GM23338 (cell line): ENCODE measurements at places on chromosomes 1 and 21. TPM values are rescaled to one million over a fixed set of nuclear protein-coding genes. Genes with fewer than 3 reads are reported as not detected.

GRCh38 chr1:42958488-42959319 is at the start of gene SLC2A1:
Gene SLC2A1 (minus strand): TSS chr1:42958868. CDS start chr1:42958651, 217 bp downstream.
- peak; percentile 96 for DNase-seq

DNA sequence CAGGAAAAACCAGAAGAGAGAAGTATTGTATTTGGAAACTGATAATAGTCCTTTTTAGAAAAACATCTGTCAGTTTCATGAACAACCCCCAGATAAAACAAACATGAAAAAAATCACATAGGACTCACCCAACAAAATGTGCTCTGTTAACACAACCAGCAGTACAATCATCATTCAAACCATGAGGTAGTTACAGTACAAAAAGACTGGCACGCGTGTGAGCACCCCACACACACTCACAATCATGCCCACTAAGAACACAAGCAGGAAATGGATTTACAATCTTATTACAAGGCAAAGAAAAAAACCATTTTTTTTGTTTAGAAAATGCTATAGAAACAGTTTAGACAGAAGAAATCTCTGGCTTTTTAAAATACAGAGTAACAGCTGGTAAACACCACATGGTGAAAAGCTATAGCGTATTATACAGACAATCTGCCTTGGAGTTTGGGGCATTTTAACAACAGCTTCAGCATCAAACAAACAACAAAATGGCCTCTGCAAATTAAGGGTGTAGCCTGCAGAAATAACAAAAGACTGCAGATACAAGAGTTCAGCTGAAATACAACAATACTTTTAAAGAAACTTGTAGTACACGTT is 180.0 kb downstream of the CDC7 start:
- DNase-seq: no peak

- DNase-seq: peak; percentile 91
Measured at GRCh38 chr1:230753586-230754251, 6.5 kb downstream of the CAPN9 start.

DNA sequence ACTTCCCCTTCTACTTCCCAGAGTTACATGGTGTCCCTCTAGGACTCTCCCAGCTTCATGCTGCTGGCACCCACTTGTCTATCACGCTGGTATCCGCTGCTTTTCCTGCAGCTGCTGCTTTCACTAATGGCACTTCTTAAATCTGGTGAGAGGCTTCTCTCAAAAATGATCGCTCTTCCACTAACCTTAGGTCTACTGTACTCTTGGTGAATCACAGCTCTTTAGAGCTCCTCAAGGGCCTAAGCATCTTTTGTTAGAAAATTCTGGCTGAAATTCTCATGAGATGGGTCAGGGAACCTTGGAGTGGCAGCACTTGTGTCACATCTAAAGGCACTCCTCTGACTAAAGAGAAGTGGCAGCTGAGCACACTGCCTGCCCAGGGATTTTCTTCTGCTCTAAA is 32.1 kb downstream of the ZMYND12 start:
- DNase-seq: no peak

GRCh38 chr1:219692981-219693380 is 80.1 kb upstream of the ZC3H11B start:
- no peak for DNase-seq

- DNase-seq: no peak
Measured at GRCh38 chr1:173297798-173298391, 90.8 kb upstream of the TNFSF4 start.

DNA sequence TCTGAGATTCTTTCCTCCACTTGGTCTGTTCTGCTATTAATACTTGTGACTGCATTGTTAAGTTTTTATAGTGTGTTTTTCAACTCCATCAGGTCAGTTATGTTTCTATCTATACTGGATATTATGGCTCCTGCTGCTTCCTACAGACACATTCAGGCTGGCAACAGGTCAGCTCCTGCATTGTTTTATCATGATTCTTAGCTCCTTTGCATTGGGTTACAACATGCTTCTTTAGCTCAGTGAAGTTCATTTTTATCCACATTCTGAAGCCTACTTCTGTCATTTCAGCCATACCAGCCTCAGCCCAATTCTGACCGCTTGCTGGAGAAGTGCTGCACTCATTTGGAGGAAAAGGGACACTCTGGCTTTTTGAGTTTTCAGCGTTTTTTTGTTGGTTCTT is 37.3 kb upstream of the F3 start:
- no peak for DNase-seq

DNA sequence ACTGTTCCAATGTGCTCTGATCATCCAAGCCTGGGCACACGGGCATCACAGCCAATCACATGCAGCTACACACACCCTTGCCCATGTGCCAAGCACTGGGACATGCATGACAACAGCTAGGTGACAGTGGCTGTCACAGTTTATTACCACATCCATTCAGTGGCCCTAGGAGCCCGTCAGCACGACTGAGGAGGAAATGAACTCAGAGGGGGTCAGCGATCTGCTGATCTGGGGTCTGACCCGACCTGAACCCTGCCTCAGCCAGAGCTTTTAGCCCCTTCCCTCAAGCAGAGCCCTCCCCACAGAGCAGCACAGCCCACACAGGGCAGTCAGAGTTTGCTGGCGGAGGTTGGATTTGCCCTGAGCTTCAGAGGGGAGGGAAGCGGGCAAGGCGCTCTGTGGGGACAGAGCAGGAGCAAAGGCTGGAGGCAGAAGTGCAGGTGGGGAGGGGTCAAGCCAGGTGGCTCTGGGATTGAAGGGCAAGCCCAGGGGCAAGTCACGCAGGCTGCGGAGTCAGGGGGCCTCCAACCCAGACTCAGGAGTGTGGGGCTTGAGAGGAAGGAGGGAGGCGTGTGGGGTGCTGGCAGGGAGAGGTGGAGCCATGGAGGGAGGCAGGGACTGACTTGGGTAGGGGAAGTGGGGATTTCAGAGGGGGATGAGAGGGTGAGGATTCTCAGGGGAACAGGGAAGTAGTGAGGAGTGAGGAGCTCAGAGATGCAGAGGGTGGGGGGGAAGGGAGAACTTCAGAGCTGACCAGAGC is 10.4 kb downstream of the SH3BGRL3 start:
- peak; percentile 41 for DNase-seq

DNA sequence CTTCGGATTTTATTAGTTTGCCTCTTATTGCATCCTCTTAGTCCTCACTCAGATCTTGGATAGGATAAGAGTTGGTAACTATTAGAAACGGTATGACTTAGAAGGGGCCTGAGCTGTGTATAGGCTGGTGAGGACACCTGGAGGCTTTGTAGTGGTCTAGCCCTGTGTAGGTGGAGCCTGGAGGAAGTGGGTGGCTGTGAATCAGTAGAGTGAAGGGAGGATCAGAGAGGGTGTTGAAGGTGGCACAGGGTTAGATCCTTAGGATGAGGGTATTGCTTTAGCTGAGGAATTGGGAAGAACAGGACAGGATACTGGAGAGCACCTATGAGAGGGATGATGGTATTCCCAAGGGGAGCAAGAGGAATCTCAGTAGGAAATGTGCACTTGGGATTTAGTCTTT is 5.7 kb downstream of the VANGL1 start:
- DNase-seq: no peak

GRCh38 chr1:218350801-218351266 is 5.7 kb downstream of the TGFB2 start:
- DNase-seq: no peak

GRCh38 chr1:43425045-43425444 is 28.7 kb downstream of the HYI start:
- DNase-seq: no peak

DNA sequence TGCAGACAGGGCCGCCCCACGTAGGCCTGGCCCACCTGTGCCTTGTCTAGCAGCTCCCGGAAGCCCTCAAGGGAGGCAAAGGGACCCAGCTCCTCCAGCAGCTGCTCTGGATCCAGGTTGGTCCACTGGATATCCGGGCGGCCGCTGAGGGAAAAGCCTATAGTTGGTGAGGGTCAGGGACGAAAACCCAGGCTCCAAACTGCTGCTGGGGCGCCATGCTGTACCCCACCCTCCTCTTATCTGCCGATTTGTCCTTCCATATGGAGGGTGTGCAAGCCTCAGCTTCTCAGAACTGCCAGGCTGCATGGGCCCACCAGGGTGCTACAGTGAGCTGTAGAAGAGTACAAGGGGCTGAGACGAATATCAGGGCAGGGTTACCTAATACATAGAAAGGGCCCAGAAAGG is 12.2 kb downstream of the PTCH2 start:
- DNase-seq: no peak

- no peak for DNase-seq
Measured at GRCh38 chr21:37546949-37547614, 180.5 kb downstream of the DYRK1A start.

- no peak for DNase-seq
Measured at GRCh38 chr1:14321422-14321821, 277.1 kb upstream of the KAZN start.

- no peak for DNase-seq
Measured at GRCh38 chr21:44511219-44511937, 28.6 kb downstream of the KRTAP10-1 start.

- DNase-seq: no peak
Measured at GRCh38 chr1:51346086-51346942, 16.0 kb upstream of the TTC39A start.

- no peak for DNase-seq
Measured at GRCh38 chr1:215545096-215545495, 22.0 kb upstream of the KCTD3 start.

Gene LIPI
- total RNA-seq: not detected in 2 replicates

Gene FAM110D
- 0.08 and 0.24 TPM in 2 replicates for total RNA-seq

Gene LMOD1
- total RNA-seq: 0.82 and 1.7 TPM in 2 replicates

Gene HHAT
- 0.54 and 0.66 TPM in 2 replicates for total RNA-seq

Gene CRNN
- not detected in 2 replicates for total RNA-seq

Gene NTMT2
- total RNA-seq: not detected in 2 replicates

Gene S100A9
- not detected in 2 replicates for total RNA-seq

Gene GIPC2
- total RNA-seq: 1.5 and 2.7 TPM in 2 replicates

Gene IL24
- total RNA-seq: not detected in 2 replicates
